ENCODE measurements at places on chromosomes 7 and 10. TPM values are rescaled to one million over a fixed set of nuclear protein-coding genes. Genes with fewer than 3 reads are reported as not detected.

FOXI2 gene
- total RNA-seq: not detected

TMEM225B gene
- total RNA-seq: 0.20 TPM

GRCh38 chr7:40833191-40833887 is 698.5 kb downstream of the SUGCT start:
- DNase-seq: no peak

DNA sequence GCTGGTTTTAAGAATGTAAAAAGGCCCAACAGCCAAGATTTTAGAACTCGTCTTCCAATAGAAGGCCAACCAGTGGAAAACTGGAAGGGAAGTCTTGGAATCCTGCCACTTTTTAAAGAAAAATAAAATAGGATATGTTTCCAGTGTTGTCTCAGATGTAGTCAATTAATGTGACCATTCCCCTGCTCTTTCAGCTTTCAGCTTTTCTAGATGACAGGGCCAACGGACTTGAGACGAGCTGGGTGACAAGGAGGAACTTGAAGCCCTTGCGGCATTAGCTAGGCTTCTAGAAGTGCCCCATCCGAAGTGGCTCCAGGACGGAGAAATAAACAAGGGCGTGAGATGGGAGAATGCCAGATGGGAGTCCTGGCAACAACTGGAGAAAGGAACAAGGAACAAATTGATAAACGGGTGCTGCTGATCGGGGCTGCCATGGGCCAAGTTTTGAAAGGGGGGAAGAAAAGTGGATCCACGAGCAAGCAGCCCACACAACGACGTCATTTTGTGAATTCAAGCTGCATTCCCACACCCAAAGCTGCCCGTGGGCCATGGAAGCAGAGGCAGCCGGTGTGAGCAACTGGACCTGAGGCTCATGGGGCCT is 42.3 kb downstream of the CTBP2 start:
- DNase-seq: no peak

VSTM2A gene
- not detected for total RNA-seq

DNA sequence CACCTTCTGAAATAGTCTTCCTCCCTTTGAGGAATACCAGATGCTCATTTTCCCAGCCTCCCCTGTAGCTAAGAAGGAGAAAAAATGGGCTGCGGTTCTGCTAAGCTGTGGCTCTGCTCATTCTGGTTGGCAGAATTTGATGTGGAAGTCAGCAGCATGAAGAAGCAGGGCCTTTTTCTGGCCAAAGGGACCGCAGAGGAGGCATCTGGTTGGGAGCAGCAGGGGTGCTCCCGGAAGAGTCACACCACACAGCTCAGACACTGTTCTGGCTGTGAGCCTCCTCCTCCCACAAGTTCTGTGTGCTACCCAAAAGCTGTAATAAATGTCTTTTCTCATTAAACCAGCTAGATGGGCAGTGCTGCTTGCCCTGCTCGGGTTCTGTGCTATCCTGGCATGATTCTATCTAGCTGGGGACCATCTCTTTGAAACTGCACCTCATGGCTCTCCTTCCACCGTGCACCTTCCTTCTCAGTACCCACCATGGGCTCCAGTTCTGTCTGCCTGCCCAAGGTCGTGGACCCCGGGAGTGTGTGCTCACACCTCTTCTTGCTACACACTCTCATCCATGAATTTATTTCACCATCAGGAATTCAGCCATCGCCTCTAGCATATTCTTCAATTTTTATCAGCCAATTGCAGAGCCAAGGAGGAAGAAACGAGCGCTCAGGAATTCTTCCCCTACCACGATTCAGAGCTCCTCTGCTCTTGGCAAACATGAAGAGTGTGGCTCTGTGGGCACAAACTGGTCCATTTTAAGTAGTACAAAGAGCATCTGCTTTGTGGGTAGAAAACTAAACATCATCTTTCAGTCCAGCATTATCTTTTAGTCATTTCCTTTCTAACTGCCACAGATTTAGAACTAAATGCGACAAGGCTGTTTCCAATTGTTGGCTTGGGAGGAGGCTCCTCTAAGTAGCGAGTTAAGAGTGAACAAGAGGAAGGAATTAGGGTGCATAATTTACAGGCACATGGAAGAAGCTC is 76.9 kb downstream of the FAM171A1 start:
- DNase-seq: no peak

DNA sequence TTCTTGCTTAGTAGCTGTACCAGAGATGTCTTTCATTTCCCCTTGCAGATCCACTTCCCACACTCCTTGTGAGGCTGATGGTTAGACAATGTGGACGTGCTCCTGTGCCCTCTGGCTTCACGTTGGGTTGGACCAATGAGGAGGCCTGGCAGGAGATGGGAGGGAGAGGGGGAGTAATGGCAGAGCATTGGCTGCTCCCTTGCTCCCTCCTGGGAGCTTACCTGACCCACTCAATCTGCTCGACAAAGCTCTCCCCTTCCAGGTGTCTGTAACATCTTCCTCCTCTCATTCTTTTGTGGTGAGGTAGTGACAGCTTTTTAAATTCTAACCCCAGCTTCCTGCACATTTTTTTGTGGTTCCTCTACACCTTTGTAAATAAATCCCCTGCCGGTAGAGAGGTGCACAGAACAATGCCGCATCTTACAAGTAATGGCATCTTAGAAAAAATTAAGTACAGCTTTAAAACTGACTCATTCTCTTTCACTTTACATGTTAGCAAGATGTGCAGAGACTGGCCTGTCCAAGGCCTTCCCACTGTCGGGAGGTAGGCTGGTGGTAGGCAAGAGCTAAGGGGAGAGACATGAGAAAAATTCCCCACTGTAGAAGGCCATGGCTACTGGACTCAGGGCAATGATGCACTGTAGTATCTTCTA is 134.3 kb downstream of the HTR7 start:
- no peak for DNase-seq

FAM25A gene
- total RNA-seq: not detected

- no peak for DNase-seq
Observed at GRCh38 chr7:129238546-129238945, 13.7 kb downstream of the AHCYL2 start.

DNA sequence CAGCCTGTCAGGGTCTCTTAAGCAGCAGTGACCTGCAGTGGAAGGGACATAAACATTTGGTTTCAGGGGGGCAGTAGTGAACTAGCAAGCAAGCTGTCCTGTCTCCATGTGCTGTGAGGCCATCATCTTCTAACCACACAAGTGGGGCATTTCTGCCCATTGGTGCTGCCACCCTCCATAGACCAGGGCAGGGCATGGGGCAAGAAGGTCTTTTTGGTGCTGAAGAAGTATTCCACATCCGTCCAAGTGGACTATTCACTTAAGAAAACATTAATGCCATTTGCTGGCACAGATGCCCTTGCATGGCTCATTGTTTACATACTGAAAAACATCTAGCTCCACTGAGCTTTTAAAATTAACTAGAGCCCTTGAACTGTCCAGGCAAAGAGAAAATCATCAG is 35.8 kb downstream of the ALOX5 start:
- DNase-seq: no peak

GRCh38 chr7:139823959-139824521 is 5.0 kb upstream of the TBXAS1 start:
- DNase-seq: no peak

- DNase-seq: no peak
Observed at GRCh38 chr7:80147543-80148391, 13.1 kb downstream of the GNAI1 start.

GRCh38 chr10:91487911-91488582 is 77.9 kb downstream of the HECTD2 start:
- DNase-seq: no peak
